ENCODE measurements at places on chromosomes 12 and 14. TPM values are rescaled to one million over a fixed set of nuclear protein-coding genes. Genes with fewer than 3 reads are reported as not detected.

- DNase-seq: no peak
- no peak overlapping the region for H3K4me3 ChIP-seq
- H3K4me1 ChIP-seq: no peaks in the 10 kb centered on the region
- H3K27ac ChIP-seq: no peak overlapping the region
These were observed 7.6 kb upstream of the PRPF40B start for GRCh38 chr12:49615725-49616124.

GRCh38 chr12:25458047-25458552 lies 95.0 kb downstream of the LMNTD1 start:
- no peaks in the 10 kb centered on the region for H3K27me3 ChIP-seq
- DNase-seq: no peak
- no peaks in the 10 kb centered on the region for H3K4me1 ChIP-seq
- no peak overlapping the region for H3K4me3 ChIP-seq
- no peaks in the 10 kb centered on the region for H3K36me3 ChIP-seq

DNA sequence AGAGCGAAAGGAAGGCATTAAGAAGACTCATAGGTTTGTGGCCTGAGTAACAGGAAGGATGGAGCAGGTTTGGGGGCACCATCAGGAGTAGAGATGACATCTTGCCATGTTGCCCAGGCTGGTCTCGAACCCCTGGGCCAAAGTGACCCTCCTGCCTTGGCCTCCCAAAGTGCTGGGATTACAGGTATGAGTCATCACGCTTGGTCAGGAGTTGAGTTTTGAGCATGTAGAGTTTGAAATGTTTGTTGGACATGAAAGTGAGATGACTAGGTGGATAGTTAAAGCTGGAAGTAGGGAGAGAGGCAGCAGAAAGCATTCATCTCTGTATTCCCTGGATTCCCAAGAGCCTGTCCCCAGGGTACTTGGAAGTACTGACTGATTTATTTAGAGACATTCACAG lies 112.6 kb downstream of the ERC1 start:
- H3K4me1 ChIP-seq: no peaks in the 10 kb centered on the region
- no peak for DNase-seq
- H3K4me3 ChIP-seq: no peak overlapping the region

GRCh38 chr14:61965030-61965745 lies 203.0 kb downstream of the SNAPC1 start:
- no peaks in the 10 kb centered on the region for H3K36me3 ChIP-seq
- H3K4me1 ChIP-seq: no peaks in the 10 kb centered on the region
- no peak for DNase-seq
- H3K27me3 ChIP-seq: no peaks in the 10 kb centered on the region

The FBXO21 gene
- polyA plus RNA-seq: 48.6 TPM

- no peak for DNase-seq
- no peaks in the 10 kb centered on the region for H3K27me3 ChIP-seq
- H3K4me3 ChIP-seq: no peak overlapping the region
- H3K27ac ChIP-seq: no peak overlapping the region
- no peaks in the 10 kb centered on the region for H3K36me3 ChIP-seq
- H3K4me1 ChIP-seq: peaks cover 16% of the 10 kb centered on the region
These were observed 3.5 kb upstream of the NCKAP5L start for GRCh38 chr12:49831717-49832116.

The SDR9C7 gene
- not detected for polyA plus RNA-seq

GRCh38 chr14:58068306-58068705 lies 83.7 kb downstream of the ARMH4 start:
- H3K4me3 ChIP-seq: no peak overlapping the region
- H3K36me3 ChIP-seq: no peaks in the 10 kb centered on the region
- no peaks in the 10 kb centered on the region for H3K4me1 ChIP-seq
- DNase-seq: no peak
- H3K27ac ChIP-seq: no peak overlapping the region
- no peaks in the 10 kb centered on the region for H3K27me3 ChIP-seq

DNA sequence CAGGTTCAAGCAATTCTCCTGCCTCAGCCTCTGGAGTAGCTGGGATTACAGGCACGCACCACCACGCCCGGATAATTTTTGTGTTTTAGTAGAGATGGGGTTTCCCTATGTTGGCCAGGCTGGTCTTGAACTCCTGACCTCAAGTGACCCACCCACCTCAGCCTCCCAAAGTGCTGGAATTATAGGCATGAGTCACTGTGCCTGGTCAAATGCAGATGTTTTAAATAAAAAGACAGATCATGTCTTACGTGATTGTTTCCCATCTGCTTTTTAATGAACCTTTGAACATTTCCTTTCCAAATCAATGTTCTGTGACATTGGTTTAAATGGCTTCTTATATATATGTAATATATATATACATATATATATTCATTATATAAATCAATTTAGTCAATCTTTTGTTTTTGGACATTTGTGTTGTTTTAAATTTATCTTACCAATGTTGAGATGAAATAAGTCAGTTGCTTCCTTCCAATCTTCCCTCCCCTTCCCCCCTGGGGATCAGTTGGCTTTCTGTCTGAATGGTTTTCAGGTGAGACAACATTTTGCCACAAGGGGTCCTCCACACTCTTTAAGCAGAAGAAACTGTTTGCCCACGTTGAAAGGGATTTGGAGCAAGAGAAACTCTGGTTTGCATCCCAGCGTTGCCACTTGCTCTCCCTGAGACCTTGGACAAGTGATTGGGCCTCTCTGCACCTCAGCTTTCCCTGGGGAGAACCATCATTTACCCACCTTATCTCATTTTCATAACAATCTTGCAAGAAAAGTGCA lies 47.6 kb upstream of the RBM19 start:
- H3K4me1 ChIP-seq: no peaks in the 10 kb centered on the region
- H3K4me3 ChIP-seq: no peak overlapping the region
- no peaks in the 10 kb centered on the region for H3K36me3 ChIP-seq

DNA sequence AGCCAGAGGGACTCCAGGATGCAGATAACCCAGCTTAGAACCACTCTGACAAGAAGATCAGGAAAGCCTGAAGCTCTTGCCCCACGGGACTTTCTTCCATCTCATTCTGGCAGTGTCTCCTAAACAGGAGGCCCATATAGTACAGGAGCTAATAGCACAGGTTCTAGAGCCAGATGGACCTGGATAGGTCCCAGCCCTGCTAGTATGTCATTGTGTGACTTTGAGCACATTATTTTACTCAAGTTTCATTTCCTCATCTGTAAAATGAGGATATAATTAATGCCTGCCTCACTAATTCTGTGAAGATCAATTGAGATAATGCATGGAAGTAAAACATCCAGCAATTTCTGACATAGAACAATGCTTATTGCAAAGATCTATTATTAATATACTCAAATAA lies 66.5 kb upstream of the GZMB start:
- peaks cover 20% of the 10 kb centered on the region for H3K4me1 ChIP-seq
- no peaks in the 10 kb centered on the region for H3K27me3 ChIP-seq
- no peaks in the 10 kb centered on the region for H3K36me3 ChIP-seq
- no peak overlapping the region for H3K27ac ChIP-seq

The GLT8D2 gene
- polyA plus RNA-seq: not detected

GRCh38 chr14:53399057-53399456 lies 245.9 kb upstream of the DDHD1 start:
- DNase-seq: no peak
- no peaks in the 10 kb centered on the region for H3K4me1 ChIP-seq
- no peaks in the 10 kb centered on the region for H3K36me3 ChIP-seq
- H3K4me3 ChIP-seq: no peak overlapping the region
- no peak overlapping the region for H3K27ac ChIP-seq

The GPR33 gene
- not detected for polyA plus RNA-seq

- peaks cover 14% of the 10 kb centered on the region for H3K4me1 ChIP-seq
- peak overlapping the region; percentile 69 for H3K27ac ChIP-seq
- no peak for DNase-seq
- H3K4me3 ChIP-seq: no peak overlapping the region
- no peaks in the 10 kb centered on the region for H3K36me3 ChIP-seq
These were observed 3.5 kb upstream of the NFE2 start for GRCh38 chr12:54304187-54304810.
